ENCODE measurements at places on chromosomes 6 and 20.

- no peak for DNase-seq
Observed at GRCh38 chr20:32366380-32366779, 8.2 kb downstream of the ASXL1 start.

DNA sequence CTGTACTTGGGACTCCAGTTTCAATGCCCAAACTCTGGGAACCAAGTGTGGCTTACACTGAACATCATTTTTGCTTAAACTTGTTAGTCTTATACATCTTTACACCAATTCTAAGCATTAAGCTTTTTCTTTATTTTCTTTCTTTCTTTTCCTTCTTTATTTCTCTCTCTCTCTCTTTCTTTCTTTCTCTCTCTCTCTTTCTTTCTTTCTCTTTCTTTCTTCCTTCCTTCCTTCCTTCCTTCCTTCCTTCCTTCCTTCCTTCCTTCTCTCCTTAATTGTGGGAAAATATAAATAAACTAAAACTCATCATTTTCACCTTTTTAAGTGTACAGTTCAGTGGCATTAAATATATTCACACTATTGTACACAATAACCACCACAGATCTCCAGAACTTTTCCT, 31.6 kb upstream of the HLA-DQA2 start:
- no peak for DNase-seq

DNA sequence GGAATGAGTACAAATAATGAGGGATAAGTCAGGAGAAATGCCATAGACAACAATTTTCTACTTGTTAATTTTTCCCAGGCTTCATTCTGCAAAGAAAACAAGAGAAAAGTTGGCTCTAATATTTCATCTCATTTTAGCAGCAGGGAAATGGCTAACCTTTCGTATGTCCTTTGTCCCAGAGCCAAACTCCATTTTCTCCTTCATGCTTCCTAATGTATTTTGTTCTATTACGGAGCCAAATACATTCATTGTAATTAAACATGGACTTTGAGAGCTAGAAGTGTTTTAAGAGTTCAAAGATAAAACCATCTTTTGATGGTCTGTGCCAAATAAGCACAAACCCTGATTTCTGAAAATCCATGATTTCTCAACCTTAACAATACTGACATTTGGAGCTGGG, 136.9 kb downstream of the PTCHD4 start:
- DNase-seq = no peak

- DNase-seq = no peak
Observed at GRCh38 chr6:150694889-150695288, 95.2 kb downstream of the PLEKHG1 start.

DNA sequence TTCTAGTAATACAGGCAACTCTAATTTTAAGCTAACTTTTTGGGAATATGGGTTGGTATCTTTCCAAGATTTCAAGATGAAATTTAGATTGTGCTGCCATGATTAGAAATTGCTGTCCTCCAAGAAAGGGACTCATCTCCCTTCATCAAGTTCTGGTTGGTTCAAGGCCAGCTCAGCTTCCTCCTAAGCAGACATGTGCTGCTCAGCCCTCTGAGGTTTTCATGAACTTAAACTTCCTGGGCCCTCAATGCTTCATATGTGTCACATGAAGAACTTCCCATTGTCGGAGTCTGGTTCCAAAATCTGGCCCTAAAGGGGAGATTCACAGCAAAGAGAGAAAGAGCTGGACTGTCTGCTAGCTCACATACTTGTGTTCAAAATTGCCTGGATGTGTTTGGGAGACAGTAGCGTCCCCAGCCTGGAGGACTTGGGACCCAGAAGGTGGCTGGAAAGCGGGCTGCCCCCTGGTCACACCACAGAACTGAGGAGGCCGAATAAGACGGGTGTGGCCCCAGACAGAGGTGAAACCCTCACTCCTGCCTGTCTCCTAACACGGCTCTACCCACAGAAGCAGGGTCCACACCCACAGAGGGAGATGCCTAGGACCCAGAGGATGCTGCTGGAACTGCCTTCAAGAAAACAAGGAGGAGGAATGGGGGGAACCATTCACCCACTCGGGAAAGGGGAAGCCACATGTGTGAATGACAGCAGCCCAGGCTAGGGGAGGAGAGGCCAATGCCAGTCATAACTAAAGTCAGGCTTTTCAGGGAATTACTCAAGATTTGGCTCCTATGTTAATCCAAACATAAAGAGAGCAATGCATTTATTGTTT, 54.3 kb upstream of the GPR31 start:
- no peak for DNase-seq

GRCh38 chr6:1129131-1129530, 182.8 kb upstream of the FOXQ1 start:
- DNase-seq = no peak

GRCh38 chr20:51506527-51507215, 35.8 kb downstream of the NFATC2 start:
- DNase-seq = no peak

DNA sequence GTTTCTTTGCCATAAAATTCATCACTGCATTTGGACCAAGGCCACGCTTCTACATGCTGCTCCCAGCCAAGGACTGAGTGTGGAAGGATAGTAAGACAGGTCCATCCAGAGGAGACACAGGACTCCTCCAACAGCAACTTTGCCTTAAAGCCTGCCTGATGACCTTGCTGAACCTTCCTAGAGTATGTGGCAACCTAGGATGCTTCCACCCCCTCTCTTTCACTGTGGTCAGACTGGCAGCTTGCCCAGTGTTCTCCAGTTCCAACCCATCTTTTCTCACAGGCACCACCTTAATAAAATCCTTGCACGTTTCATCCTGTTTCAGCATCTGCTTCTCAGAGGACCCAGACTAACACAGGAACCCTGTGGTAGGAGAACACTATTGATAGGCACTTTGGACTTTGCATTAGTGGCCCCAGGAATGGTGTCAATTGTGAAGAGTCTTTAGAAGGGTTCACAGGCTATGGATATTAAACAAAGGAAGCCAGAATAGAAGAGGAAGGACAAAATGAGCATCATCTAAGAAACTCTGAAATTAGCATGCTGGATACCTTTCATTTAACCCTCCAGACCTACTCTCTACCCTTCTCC, 2.4 kb upstream of the PKHD1 start:
- DNase-seq = no peak

GRCh38 chr6:21893793-21894192, 300.2 kb downstream of the SOX4 start:
- DNase-seq = no peak
